Amniotic epithelial cell (primary cell): ENCODE measurements at places on chromosomes 5 and 9.

DNA sequence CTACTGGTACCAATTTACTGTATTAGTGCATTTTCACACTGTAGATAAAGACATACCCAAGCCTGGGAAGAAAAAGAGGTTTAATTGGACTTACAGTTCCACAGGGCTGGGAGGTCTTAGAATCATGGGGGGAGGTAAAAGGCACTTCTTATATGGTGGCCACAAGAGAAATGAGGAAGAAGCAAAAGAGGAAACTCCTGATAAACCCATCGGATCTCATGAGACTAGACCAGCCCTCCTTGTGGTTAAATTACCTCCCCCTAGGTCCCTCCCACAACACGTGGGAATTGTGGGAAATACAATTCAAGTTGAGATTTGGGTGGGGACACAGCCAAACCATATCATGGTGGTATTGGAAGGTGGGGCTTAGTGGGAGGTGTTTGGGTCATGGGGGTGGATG lies 56.5 kb upstream of the SPDL1 start:
- DNase-seq: no peak

- DNase-seq: no peak
These were observed 166.3 kb upstream of the KIF2A start for GRCh38 chr5:62139741-62140140.

GRCh38 chr5:179138568-179138925 lies 78.4 kb downstream of the ZNF354C start:
- DNase-seq: no peak

DNA sequence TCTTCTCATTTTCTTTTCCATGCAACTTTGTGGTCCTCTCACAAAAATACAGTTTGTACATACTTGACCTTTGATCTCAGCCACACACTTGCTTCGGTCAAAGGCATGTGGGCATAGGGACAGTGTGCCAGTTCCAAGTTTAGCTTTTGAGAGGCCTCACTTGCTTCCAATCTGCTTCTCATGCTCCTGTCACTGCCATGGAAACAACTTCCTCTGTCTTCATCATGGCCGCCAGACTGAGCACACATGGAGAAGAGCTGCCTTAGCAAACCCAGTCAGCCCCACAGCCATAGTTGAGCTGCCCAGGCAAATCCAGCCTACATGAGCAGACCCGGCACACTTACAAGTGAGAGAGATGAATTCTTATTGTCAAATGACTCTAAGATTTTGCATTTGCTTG lies 138.2 kb upstream of the TUSC1 start:
- DNase-seq: no peak

DNA sequence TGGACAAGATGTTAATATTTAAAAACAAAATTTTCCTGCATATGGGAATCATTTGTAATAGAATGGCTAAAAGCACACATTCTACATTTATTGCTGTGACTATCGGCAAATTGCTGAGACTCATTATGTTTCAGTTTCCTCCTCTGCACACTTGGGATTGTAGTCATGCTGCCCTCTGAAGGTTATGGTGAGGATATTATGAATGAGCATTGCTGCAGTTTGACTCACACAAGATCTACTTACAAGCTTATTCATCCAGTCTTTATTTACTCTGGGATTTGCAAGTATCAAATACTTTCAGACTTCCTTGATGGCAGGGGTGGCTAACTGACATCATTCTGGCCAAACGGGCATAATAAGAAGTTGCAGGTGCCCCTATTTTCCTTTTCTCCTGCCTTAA lies 9.5 kb upstream of the NFIL3 start:
- peak; percentile 95 for DNase-seq

DNA sequence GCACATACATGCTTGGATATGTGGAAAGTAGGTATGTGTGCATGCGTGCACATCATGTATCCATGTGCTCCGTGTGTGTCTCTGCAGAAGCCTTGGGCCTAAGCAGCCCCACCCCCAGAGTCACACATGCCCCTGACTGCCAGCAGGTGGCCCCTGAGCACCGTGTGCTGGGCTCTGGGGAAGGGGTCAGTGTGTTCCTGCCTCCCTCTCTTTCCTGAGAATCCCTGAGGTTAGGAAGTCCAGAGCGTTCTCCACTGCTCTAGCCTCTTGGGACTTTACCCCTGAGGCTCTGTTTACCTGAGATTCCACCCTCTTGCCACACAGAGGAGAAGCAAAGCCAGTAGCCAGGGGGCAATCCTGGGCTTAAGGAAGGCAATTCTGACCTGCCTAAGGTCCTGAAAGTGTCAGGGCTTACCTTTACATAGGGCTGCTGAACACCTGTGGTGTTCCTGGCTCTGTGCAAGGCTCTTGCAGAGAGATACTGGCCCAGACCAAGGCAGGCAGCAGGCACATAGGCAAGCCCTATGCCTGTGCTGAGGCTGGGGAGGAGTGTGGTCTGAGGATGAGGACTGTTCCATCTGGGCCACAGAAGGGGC lies 207.3 kb downstream of the TMEM38B start:
- DNase-seq: peak; percentile 22

DNA sequence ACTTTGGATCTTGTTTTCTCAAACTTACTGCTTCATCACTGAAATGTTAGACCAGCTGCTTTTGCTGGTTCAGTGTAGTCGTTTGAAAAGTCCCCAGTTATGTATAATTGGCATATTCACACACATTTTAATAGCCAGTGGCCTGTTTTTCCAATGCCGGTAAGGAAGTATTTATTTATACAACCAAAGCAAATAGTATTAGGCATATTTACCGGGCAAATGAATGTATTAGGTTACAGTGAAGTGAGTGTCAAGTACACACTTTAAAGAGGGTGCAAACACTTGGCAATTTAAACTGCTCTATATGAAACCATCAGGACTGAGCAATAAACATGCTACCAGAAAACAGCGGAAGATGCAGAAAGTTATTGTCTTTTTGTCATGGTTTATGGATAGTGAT lies 242.9 kb downstream of the MCTP1 start:
- DNase-seq: no peak

DNA sequence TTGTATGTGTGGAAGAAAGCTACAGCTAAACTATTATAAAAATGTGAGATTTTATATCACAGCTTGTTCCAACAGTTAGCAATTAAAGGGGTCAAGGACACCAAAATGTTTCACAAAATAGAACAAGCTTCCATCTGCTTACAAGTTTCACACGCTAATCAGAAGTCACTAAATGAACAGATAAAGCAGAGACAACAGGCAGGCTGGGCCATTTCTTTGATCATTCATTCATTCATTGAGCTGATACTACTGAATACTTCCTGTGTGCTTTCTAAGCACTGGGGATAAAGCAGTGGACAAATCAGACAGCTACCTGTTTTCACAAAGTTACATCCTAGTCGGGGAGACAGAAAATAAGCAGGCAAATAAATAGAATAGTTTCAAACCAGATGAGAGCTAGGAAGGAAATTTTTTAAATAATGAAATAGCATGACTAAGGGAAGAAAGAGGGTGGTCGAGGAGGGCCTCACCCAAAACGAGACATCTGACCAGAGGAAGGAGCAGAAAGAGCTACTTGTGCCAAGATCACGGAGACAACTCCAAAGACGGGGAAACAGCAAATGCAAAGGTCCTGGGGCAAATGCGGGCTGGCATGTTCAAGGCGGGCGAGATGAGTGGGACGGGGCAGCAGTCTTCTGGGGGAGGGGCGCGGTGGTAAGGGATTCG lies 1.2 kb downstream of the MAPK9 start:
- no peak for DNase-seq

DNA sequence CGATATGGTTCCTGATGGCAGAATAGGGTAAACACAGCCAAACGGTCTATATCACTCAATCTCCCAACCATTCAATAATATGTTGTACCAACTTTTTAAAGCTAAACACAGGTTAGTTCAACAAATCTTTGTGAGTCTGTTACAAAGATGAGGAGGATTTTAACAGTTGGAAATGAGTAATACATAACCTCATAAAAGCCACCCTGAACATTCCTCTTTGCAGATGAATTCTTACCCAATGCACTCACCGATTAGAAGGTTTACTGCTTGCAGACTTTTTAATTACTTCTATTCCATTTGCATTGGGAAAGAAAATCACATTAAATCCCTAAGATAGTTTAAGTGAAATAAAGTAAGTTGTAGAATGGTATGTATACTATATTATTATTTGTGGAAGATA lies 23.3 kb upstream of the TRMT10B start:
- peak; percentile 26 for DNase-seq

- DNase-seq: no peak
These were observed 17.9 kb upstream of the GFPT2 start for GRCh38 chr5:180370861-180371641.

- no peak for DNase-seq
These were observed 2.6 kb upstream of the GTF3C5 start for GRCh38 chr9:133028221-133028620.

DNA sequence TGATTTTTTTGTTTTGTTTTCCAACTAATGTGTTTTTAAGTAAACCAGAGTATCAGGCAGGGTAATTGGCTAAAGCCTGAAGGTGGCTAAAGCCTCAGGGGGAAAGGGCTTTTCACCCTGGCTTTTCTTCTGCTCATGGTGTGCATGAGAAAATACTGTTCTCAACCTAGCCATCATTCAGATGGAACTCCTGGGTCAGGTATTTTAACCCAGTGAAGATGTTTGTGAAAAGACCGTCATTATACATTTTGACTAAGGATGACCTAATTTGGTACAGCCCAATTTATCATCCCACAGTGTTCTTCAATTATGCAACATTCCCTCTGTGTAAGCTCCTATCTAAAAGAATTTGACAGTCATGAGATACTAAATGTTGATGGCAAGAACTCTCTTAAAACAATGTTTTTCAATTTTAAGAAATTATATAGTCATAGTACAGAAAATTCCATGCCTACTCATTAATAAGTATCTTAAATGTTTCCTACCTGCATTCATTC lies 209.5 kb upstream of the TARS1 start:
- peak; percentile 76 for DNase-seq

DNA sequence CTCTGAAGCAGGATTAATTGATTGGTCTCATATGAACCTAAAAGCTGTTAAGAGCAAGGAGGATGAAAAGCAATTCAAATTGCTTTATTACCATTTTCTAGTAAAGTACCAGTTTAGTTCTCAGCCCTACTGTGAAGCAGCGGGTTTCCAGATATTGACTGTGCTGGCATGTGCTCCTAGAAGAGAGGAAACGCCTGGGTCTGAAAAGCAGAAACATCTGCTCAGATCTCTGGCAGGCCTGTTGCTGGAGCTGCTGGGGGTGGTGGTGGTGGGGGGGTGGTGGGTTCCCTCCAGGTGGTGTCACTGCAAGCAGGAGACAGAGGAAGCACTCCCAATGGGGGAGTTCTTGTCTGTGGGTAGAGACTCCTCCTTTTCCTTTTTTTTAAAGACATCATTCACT lies 105.5 kb upstream of the ZNF462 start:
- no peak for DNase-seq
